Esophagus squamous epithelium (tissue), 5 donors: ENCODE measurements at places on chromosomes 3 and 15. TPM values are rescaled to one million over a fixed set of nuclear protein-coding genes. Genes with fewer than 3 reads are reported as not detected.

Gene AADACL2
- 0.19 TPM for total RNA-seq

Gene RAD18
- 2.5 TPM for total RNA-seq

Gene LRRN1
- total RNA-seq: 0.04 TPM

Gene PGBD4
- total RNA-seq: 0.70 TPM

Gene TMEM108
- total RNA-seq: 0.22 TPM

Gene LINGO1
- total RNA-seq: not detected

Gene SCAANT1
- not detected for total RNA-seq

Gene PLSCR5
- total RNA-seq: not detected

Gene GOLGA6L2
- total RNA-seq: not detected

Gene PRSS50
- not detected for total RNA-seq

Gene PLA1A
- total RNA-seq: 0.41 TPM

Gene C3orf85
- total RNA-seq: not detected

Gene SLC12A1
- total RNA-seq: not detected

Gene RBP2
- not detected for total RNA-seq

Gene ZNF660
- total RNA-seq: 0.04 TPM

Gene TM4SF1
- total RNA-seq: 290 TPM

Gene AADAC
- 0.38 TPM for total RNA-seq

Gene GOLGA6L4
- total RNA-seq: 2.9 TPM

Gene CLDN16
- total RNA-seq: 0.38 TPM

Gene MUC20
- total RNA-seq: 27.6 TPM

Gene HRH1
- 8.8 TPM for total RNA-seq

Gene CCDC33
- total RNA-seq: not detected

Gene TMEM207
- not detected for total RNA-seq

Gene MESP2
- 0.59 TPM for total RNA-seq

Gene MORC1
- not detected for total RNA-seq

Gene CCK
- not detected for total RNA-seq
